ENCODE measurements at places on chromosomes 2 and 18.
A peak's percentile ranks its signal among the peaks of the same experiment; 100 is the strongest.

- DNase-seq, result peak; percentile 7
These were observed 53.0 kb upstream of the ALPP start for GRCh38 chr2:232325324-232326273.

GRCh38 chr2:109234355-109234754, 105.3 kb downstream of the SH3RF3 start:
- DNase-seq, result no peak

- DNase-seq, result no peak
These were observed 72.5 kb downstream of the RIF1 start for GRCh38 chr2:151482171-151482725.

GRCh38 chr18:579238-579637, 942 bp upstream of the CETN1 start:
- DNase-seq, result no peak

DNA sequence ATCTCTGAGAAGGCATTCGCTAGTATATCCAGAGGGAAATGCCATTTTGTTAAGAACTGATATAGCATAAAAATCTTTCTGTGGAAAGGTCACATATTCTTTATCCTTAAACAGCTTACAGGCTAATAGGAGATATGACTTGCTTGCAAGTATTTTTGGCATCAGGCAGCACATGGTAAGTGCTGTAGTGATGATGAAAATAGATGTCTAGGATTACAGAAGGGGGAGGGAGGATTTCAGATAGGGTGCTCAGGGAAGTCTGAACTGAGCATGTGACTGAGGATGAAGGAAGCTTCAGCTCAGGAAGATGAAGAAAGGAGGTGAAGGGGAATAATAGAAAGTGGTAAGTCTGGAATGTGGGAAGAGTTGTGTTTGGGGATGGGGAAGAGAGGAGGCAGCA, 158.5 kb upstream of the NOSTRIN start:
- DNase-seq, result peak; percentile 27

DNA sequence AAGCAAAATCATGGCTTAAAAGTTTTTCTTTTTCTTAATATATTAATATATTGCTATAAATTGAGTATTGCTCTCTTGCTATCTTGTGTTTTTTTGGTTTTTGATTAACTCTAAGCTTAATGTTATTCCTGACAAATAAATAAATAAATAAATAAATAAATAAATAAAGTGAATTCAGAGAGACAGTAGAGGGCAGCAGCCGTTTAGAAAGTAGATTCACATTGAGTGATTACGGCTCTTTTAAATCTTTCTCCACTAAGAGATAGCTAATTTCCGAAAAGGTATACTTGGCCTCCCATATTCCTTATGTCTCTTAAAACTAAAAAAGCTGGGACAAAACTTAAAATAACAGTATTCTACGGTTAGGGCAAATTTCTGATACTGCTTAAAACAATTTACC, 34.3 kb downstream of the MSH2 start:
- DNase-seq, result no peak

DNA sequence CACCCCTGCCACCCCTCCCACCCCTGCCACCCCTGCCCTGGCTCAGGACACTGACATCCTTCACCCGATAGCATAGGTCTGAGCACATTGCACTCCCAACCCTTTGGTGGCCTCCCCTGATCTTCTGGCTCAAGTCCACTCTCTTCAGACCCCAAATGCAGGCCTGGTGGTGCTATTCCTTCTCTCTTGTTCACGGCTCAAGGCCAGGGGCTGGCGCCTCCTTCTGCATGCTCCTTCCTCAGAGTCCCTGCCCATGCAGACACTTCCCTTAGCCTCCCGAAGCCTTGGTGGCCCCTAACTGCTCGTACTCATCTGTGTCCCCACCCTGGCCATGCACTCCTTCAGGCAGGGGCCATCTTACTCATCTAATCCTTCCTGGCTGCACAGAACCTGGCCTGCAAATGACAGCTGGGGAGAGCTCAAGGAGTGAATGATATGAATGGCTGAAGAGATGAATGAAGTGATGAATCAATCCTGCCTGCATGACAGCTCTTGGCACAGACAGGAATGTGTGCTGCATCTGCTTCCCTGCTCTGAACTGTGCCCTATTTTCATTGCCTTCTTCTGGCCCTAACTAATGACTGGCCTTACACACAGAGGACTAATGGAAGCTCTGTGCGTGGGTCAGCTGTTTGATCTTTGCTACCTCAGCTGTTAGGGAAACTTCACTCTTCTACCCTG, 290.8 kb downstream of the DYSF start:
- DNase-seq, result no peak

GRCh38 chr2:41723526-41723925, 324.3 kb upstream of the PKDCC start:
- DNase-seq, result no peak

GRCh38 chr2:206790311-206790935, 25.0 kb downstream of the FASTKD2 start:
- no peak for DNase-seq

- DNase-seq, result no peak
These were observed 159.8 kb downstream of the GALNT3 start for GRCh38 chr2:165634282-165634681.

DNA sequence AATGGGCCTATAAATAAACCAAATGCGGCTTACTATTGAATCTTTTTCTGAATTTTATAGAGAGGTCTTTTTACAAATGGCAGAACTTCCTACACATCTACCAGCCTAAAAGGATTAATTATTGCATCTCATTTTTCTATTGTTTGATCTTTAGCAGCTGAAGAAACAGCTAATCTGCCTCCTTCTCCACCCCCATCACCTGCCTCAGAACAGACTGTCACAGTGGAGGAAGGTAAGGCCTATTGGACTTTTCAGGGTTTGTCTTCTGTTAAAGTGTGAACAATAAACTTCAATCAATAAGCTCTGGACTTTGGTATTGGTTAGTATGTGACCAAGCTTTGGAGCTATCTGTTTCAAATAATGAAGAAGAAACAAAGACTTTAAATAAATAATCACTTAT, 91.0 kb upstream of the UNC80 start:
- DNase-seq, result no peak

DNA sequence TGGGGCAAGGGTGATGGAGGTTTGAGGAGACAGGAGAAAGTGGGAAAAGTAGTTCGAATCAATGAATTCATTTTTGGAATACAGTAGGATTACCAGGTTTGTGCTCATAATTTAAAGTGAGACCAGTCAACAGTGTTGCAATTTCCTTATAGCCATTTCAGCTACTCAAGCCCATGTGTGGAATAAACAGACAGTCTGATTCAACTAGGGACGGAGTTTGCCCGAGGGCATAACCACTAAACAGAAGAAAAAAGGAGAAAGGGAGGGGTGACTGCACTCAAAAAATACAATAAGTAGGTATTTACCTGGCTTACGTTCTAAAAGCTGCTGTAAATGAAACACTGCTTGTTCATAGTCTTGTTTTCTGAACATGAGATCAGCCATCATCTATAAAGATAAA, 55.2 kb downstream of the TTC21B start:
- DNase-seq, result no peak

DNA sequence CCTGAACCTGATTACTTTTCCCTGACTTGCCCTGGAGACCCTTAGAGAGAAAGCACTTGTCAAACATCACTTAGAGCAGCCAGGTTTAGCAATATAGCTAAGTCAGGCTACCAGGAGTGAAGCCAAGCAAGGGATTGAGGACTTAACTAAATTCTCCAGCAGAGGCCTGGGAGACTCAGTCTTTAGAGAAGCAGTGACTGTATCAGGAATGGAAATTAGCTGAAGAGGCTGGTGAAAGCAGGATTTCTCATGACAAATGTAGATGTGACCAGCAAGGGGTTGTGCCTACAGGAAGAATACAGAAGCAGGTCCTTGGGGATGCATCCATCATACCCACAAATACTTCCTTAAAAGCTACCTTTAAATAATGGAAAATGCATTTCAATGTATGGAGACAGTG, 368.9 kb upstream of the MEIS1 start:
- DNase-seq, result no peak

DNA sequence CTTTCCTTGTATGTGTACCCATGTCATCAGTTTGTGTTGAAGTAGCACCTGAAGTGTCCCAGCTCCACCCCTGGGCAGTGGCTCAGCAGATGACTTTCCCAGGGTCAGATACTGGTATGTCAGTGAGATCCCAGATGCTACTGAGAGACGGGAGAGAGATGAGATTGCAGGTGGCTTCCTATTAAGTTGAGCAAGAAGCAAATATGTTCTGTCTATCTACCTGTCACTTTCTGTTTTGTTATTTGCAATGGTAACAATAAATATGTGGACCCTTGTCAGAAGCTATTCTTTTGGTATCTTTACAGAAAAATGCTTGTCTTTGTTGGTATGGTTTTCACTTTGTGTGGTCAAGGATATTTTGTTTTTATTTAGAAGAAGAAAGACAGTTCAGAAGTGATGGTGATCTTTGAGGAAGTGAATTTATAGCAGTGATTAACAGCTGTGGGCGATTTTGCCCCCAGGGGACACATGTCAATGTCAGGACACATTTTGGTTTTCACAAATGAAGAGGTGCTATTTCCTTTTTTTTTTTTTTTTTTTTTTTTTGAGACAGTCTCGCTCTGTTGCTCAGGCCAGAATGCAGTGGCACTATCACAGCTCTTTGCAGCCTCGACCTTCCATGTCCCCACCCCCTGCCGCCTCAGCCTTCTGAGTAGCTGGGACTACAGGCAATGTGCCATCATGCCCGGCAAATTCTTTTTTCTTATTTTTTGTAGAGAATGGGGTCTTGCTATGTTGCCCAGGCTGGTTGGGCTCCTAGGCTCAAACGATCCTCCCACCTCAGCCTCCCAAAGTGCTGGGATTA, 21.4 kb downstream of the MGAT5 start:
- DNase-seq, result no peak

GRCh38 chr18:56987236-56987635, 159.7 kb upstream of the BOD1L2 start:
- DNase-seq, result no peak

DNA sequence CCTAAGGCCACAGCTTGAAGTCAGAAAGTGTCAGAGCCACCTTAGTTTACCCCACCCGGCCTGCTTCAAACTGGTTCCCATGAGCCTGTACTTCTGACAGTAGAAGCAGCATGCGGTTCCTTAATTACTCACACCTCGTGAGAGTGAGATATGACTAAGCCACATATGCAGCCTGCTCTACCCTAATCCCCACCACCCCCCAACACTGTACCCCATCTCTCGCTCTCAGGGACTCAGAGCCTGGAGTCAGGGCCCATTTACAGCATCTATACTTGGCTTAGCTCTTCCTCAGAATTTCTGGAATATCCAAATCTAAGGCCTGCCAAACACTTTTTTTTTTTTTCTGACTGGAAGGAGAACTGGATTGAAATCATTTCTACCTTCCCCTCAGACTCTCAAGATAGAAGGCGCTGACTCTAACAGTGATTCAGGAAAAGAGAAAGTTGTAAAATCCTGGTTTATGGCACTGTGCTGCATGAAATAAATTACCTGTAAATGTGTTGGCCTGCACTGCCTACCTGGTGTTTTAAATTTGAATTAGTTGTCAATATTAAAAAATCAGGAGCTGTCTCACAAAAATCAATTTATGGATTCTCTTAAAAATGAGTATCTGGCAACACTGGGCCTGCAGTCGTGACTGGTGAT, 360.0 kb downstream of the RND3 start:
- no peak for DNase-seq

DNA sequence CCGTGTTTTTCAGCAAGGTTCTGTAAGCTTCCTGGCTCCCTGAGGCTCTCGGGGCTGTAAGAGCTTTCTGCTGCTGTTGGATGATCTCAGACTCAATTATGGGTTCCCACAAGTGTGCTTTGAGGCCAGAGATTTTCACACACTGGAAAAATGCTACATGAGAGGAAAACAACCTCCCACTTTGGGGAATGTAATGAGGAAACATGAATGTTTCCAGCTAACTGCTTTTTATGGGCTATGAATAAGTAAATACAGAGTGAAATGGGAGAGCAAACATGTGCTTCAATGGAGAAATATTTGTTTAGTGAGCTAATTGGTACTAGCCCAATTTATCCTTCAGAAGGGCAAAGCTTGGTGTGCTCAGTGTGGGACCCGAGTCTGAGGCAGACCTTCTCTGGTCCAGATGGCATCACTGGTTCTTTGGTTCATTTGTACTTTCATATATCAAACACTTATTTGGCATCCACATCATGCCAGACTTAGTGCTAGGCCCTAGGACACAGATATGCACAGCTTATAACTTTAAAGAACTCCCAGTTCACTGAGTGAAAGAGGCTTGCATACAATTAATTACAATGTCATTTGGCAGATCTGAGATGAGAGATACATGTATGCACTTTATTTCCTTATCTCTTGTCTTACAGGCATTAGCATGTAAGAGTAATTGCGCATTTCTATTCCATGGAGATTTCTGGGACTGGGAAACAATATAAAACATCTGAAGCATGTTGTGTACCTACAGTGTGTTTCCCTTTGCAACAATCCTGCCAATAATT, 248.8 kb downstream of the RDH14 start:
- peak; percentile 21 for DNase-seq

DNA sequence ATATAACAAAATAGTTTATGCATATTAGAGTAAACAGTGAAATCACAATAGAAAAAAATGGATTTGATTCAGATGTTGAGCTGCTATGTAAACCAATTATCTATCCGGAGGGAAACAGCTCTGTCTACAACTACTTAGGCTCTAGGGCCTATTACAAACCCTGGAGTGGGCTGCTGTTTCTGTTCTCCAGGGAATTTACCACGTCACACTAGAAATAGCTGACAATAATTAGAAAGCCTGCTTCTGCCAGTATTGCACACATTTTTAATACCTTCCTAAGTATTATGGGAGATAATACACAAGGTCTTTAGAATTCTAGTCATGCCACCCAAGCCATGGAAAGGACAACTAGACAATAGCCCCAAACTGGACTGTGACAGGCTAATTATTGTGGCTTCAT, 411.1 kb downstream of the FIGN start:
- DNase-seq, result no peak

DNA sequence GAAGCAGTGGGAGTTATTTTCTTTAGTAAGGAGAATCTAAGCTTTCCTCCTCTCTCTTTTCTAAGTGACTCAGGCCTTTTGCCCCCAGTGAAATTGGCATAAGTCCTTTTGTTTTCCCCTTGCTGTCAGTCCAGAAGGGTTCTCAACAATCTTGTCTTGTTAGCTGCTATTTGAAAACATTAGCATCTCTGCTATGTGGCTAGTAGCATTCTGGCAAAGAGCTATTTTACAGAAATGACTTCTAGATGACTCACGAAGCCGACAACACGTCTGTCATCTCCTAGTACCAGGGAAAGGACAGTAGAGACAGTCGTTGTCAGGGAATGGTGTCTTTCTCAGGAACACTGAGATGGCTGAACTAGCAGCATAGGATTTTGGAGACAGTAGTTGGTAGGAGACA, 14.7 kb downstream of the SMARCAL1 start:
- DNase-seq, result no peak

DNA sequence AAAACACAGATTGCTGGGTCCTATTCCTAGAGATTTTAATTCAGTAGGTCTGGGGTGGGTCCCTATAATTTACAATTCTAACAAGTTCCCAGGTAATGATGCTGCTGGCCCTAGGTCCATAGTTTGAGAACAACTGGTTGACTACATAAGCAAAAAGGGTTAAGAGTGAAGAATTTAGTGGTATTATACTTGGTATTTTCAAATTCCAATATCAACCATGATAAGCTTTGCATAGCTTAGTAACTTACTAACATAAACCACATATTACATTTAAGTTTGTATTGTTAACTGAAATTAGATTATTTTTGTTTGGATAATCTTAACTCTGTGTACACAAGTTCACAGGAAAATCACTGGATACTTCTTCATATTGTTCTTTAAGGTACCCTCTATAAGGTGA, 862.9 kb upstream of the ACVR2A start:
- no peak for DNase-seq

Measured in AG04450 (cell line).